ENCODE measurements at places on chromosomes 7 and 10.
A peak's percentile ranks its signal among the peaks of the same experiment; 100 is the strongest.

DNA sequence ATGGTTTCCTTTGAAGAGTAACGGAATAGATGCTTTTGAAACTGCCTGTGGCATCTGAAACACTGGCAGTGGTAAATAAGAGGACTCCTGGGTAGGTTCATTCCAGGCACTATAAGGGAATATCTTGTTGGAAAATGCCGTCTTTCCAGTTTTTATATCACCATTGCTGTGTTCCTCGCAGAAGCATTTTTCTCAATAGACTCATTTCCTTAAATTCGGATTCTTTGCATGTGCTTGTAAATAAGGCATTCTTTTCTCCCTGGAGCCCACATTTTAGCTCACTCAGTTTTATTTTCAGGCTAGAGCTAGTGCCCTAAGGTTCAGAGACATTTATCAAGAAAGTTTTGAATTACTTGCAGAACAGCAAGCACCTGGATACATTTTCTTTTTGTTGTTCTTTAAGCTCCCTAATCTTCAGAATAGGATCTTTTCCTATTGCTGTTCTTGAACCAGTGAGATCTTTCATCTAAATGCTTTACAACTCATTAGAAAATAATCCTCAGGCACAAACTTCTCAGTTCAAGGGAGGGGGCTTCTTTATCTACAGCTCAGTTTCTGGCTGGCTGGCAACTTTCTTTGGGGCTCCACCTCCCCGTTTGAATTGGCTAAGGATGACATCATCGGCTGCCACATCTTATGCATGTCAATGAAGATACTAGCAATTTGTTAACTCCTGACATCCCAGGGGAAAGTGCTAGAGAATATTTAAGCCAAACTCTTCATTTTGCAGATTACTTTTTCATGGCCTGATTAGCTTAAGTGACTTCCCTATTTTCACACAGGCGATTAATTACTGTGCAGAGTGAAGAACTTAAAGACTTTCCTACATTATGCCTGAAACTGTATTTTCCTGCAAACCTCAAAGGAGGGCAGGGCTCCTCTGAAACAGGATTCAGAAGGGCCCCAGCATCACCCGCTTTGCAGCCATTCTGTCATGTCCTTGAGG lies 133.7 kb upstream of the RSU1 start:
- DNase-seq = peak; percentile 77

DNA sequence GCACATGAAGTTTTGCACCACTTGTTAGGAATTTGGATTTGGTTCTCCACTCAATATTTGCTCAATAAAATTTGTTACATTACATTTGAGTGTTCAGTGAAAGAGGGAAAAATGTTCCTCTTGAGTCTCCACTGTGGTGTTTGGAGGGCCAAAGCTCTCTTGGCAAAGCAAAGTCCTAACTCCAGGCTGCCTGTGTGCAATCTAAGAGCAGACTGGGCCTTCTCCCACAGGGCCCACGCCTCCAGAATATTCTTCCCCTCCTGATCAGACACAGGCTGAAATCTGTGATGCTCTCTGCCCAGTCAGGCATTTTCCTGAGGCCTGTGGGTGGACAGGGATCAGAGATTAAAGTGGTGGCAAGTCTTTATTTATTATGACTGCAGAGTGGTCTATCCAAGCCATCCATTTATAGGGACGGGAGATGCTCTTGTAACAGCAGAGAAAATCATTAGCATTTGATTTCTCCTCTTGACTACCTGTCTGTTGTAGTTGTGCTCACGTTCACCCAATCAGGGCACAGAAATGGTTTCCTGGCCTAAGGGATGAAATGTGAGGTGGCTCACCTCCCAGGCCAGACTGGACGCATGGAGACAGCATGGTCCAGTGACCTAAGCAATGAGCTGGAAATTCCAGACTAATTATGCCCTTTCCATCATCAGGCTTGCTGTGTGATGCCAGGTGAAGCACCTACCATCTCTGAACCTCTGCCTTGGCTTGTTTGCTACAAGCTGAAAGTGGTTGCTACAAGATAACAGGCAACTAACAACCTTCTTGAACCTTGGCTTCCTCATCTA lies 147.1 kb upstream of the NRBF2 start:
- DNase-seq = no peak

DNA sequence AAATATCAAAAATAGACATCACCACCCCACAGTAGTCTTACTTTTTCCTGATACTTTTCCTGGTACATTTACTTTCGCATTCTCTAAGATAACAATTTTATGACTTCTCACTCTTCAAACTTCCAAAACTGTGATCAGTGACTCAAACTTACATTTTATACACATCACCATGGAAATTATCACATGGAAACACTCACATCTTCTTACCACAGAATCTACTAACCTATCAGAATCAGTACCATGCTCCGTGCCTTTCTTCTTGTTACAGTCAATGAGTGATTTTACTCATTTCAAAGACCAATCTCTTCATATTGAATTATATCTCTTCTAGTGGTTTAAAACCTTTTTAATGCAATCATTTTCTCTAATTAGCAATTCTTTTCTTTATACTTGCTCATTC lies 120.3 kb downstream of the PTEN start:
- no peak for DNase-seq

DNA sequence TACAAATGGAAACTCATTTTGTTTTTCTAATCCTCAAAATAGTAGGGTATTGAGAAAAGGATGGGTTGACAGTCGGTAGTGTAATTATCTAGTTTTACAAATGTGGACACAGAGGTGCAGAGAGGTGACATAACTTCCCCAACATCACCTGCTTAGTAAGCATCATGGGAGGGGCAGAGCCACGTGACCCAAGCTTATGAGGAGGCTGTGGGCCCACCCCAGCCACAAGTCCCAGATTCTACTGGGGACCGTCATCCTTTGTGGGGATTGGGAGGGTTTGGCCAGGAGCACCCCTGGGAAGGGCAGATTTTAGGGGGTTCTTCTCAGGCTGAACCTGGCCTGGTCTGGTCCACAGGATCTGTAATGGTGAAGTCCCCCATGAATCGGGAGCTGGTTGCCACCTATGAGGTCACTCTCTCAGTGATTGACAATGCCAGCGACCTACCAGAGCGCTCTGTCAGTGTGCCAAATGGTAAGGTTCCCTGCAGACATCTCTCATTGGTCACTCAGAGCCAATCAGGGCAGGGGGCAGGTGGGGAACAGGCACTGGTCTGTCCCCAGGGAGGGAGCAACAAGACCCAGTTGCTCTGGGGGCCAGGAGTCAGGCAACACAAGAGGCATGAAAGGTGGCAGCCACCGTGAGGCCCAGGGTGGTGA lies 23.6 kb upstream of the VSIR start:
- DNase-seq = no peak

GRCh38 chr10:80203835-80204676 lies 1.3 kb downstream of the ANXA11 start:
- DNase-seq = peak; percentile 48

DNA sequence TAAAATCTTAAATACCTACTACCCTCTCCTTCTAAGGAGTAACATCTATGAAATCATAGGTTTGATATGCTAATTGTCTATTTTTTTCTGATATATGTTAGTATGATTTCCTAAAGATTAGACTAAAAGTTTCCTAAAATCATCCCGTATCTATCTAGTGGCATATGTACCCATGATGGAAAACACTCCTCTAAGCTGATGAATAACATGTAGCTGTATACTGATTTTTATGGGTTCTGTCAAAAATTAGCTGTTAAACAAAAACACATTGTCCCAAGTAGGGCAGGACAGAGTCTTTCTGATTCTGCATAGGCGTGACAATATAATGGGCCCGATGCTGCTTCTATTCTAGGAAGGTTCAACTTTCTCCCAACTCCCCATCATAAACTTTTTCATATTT lies 79.9 kb downstream of the ADAM22 start:
- DNase-seq = no peak
